Natural killer cell treated with Interleukin-12 subunit alpha and Interleukin-12 subunit beta and Interleukin-15 and Interleukin-18, amount 100 ng/mL, for 72 hours (primary cell): ENCODE measurements at places on chromosomes 5 and 9. TPM values are rescaled to one million over a fixed set of nuclear protein-coding genes. Genes with fewer than 3 reads are reported as not detected.

- no peaks in the 10 kb centered on the region for H3K36me3 ChIP-seq
- H3K4me1 ChIP-seq: no peaks in the 10 kb centered on the region
- no peak overlapping the region for H3K27ac ChIP-seq
Observed at GRCh38 chr5:129079496-129079895, 15.1 kb upstream of the ISOC1 start.

The TEX48 gene
- not detected for total RNA-seq

- no peaks in the 10 kb centered on the region for H3K36me3 ChIP-seq
- H3K4me3 ChIP-seq: no peak overlapping the region
- DNase-seq: no peak
Observed at GRCh38 chr9:4324513-4324912, 24.6 kb upstream of the GLIS3 start.

DNA sequence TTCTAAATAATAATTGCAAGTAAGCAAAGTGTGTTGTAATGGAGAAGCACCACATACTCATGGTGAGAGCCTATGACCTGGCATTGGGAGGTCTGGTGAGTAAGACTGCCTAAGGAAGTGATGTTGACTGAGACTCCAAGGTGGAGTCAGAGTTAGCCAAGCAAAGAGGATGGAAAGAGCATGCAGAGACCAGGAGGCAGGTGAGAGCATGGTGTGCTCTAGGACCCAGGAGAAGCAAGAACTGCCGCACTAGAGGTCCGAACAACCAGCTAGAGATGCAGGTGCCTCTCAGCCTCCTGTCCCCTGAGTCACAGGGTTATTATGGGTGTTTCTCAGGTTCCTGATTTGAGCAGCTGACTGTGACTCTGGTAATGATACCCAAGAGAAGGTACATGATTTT is 27.3 kb downstream of the ANP32B start:
- H3K4me3 ChIP-seq: no peak overlapping the region
- H3K4me1 ChIP-seq: peaks cover 22% of the 10 kb centered on the region
- no peak overlapping the region for H3K27ac ChIP-seq
- DNase-seq: no peak
- H3K27me3 ChIP-seq: no peaks in the 10 kb centered on the region
- H3K36me3 ChIP-seq: peaks cover 50% of the 10 kb centered on the region

DNA sequence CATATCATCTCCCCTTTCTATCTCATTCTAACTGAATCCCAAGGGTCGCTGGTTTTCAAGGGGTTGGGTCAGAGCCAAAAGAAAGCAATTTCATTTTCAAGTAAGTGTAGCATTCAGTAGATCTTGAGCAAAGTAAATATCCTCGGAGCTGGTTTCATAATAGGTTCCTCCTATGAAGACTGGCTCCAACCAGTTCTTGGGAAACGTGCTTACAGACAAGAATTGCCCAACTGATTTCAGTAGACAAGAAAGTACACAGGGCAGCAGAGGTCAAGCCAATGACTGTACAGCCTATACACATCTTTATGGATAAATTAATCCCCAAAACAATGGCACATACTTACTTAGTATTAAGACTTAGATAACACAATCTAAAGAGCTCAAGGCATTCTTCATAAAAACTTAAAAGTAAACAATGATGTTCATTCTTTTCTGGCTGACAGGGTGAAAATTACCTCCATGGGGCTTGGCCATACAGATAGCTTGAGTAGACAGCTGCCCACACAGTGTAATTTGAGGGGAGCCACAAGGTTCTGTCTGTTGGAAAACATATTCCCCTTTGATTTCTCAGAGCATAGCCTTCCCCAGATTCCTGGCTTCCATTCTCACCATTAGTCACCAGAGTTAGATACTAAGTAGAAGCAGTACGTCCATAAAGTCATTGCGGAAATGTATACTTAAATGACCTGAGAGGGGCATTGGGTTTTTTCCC is 163.9 kb downstream of the ARRDC3 start:
- peaks cover 8% of the 10 kb centered on the region for H3K4me1 ChIP-seq
- peaks cover under 1% of the 10 kb centered on the region for H3K27me3 ChIP-seq
- no peak overlapping the region for H3K4me3 ChIP-seq
- no peak overlapping the region for H3K27ac ChIP-seq

GRCh38 chr5:39274398-39275085 is 55.2 kb upstream of the FYB1 start:
- no peak for DNase-seq
- H3K36me3 ChIP-seq: peaks cover 4% of the 10 kb centered on the region
- peak overlapping the region; percentile 99 for H3K27ac ChIP-seq
- H3K4me1 ChIP-seq: peaks cover 63% of the 10 kb centered on the region
- H3K27me3 ChIP-seq: no peaks in the 10 kb centered on the region

DNA sequence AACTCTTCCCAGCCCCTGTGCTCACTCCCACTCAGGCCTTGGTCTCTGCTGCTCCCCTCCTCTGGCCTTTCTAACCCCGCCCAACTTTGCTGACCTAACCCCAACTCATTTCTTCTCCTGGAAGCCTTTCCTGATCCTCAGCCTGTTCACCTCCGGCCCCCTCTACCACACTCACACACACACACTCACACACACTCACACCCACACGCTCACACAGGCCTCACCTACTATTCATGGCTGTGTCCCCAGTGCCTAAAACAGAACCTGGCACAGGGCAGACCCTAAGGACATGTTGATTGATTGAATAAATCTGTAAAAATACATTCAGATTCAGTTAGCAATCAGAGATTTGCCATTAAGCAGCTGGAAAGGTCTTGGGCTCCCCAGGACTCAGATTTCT is 28.5 kb upstream of the LHX2 start:
- H3K4me1 ChIP-seq: no peaks in the 10 kb centered on the region
- no peaks in the 10 kb centered on the region for H3K36me3 ChIP-seq
- no peak for DNase-seq
- H3K27me3 ChIP-seq: peaks cover 52% of the 10 kb centered on the region

DNA sequence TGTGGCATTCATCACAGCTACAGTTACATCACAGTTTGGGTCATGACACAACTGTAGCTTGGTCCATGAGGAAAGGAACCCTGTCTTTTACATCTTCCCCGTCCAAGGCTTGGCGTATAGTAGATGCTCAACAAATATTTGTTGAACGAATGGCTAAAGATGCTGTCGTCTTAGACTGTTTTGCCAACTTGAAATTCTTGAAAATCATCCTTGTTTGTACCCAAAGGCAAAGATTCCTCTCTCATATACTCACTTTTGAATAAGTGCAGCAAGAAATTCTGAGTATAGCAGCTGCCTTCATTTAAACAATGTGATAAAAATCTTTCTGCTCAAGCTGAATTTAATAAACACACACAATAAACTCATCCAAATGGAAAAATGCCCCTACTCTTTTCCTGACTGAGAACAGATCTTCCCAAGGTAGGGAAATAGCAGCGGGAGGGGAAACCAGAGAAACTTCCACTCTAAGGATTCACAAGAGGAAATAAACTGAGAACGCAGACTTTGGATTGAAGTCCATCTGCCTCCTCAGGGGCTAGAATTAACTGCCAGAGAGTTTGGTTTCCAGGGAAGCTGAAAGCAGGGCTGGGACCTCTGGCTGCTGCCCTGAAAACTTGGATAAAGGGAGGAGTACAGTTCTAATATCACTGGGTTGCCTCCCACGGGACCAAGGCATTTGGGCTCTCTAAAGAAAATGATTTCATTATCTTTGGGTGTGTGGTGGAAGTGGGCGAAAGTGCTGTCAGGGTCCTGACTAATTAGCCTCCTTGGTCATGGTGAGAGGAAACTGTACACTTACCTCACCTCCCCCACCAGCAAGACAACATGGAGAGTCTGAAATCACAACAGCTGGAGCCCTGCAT is 99.1 kb downstream of the DPYSL3 start:
- H3K27me3 ChIP-seq: peaks cover 3% of the 10 kb centered on the region
- H3K27ac ChIP-seq: no peak overlapping the region
- no peak overlapping the region for H3K4me3 ChIP-seq
- no peaks in the 10 kb centered on the region for H3K4me1 ChIP-seq
- H3K36me3 ChIP-seq: no peaks in the 10 kb centered on the region

- H3K27me3 ChIP-seq: no peaks in the 10 kb centered on the region
- no peak for DNase-seq
- H3K4me3 ChIP-seq: no peak overlapping the region
- H3K27ac ChIP-seq: no peak overlapping the region
- no peaks in the 10 kb centered on the region for H3K36me3 ChIP-seq
- no peaks in the 10 kb centered on the region for H3K4me1 ChIP-seq
Observed at GRCh38 chr9:27545471-27545870, 15.9 kb upstream of the MOB3B start.

DNA sequence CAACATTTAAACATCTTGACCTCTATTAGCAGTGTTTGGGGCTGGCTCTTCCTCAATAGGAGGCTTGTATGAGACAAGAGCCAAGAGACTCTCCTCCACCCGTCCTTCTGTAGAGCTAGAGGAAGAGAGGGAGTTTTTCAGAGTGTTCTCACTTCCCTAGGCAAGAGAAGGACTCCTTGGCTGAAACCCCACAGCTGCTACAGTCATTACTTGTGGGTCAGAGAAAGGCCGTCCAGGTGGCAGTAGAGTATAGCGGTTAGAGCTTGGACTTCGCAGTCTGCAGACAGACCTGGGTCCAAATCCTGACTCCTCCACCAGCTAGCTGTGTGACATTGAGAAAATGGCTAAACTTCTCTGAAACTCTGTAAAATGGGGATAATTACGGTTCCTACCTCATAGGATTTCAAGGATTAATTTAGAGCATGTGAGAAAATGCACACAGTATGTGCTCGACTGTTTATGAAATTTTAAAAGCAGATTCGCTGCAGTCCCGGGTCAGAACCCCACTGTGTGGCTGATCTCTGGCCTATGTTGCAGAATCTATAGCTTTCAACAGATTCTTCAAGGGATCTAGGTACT is 80.8 kb upstream of the ARAP3 start:
- H3K36me3 ChIP-seq: no peaks in the 10 kb centered on the region
- H3K27me3 ChIP-seq: peaks cover 16% of the 10 kb centered on the region
- H3K27ac ChIP-seq: no peak overlapping the region

DNA sequence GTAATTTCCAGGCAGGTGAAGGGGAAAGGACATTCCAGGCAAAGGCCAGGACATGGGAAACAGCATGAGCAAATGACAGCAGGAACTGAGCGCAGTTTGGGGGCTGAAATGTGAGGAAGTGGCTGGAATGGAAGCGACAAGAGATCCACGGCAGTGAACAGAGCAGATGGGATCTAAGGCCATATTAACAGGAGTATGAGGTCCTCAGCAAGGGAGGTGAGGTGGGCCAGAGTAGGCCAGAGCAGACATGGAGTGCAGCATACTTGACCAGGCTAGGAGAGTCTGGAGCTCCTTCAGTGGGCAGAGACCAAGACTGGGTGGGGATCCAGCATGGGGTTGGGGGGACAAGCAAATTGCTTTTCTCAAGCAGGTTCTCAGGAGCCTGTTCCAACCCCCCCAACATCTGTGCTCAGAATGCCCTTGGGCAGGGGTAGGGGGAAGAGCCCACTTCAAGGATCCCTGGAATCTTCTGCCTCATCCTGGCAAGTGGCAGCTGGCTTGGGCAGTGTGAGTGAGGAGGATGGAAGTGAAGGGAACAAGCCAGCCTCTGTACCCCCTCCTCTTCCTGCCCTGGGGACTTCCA is 34.5 kb downstream of the DAB2IP start:
- no peak for DNase-seq
- H3K27me3 ChIP-seq: peaks cover 4% of the 10 kb centered on the region
- H3K36me3 ChIP-seq: no peaks in the 10 kb centered on the region
- H3K4me3 ChIP-seq: no peak overlapping the region
- no peak overlapping the region for H3K27ac ChIP-seq

GRCh38 chr5:83487155-83487554 is 15.6 kb downstream of the VCAN start:
- no peak for DNase-seq
- no peaks in the 10 kb centered on the region for H3K36me3 ChIP-seq
- H3K27me3 ChIP-seq: peaks cover 17% of the 10 kb centered on the region
- H3K4me3 ChIP-seq: no peak overlapping the region

The CARD19 gene
- 23.4 TPM for total RNA-seq

DNA sequence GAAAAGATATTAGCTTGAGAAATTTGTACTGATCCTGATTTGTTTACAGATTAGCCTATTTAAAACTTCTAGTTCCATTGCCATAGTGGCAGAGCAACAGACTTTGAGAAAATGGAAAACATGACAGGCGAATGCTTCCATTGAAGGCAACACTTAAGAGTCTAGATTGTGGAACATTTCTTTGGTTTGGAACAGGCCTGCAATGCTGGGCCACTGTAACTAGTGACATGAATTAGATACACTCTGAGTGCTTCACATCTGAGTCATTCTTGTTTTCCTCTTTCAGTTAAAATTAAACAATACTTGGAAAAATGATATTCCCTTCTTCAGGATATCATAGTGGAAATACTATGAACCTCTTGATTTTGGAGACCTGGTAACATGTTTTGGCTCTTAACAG is 453.6 kb upstream of the TUSC1 start:
- no peak for DNase-seq
- H3K4me3 ChIP-seq: no peak overlapping the region
- H3K27ac ChIP-seq: no peak overlapping the region
- H3K4me1 ChIP-seq: no peaks in the 10 kb centered on the region

The CCL27 gene
- not detected for total RNA-seq

- no peak for DNase-seq
- no peaks in the 10 kb centered on the region for H3K36me3 ChIP-seq
- H3K27ac ChIP-seq: no peak overlapping the region
- H3K4me1 ChIP-seq: no peaks in the 10 kb centered on the region
- no peak overlapping the region for H3K4me3 ChIP-seq
Observed at GRCh38 chr9:4034404-4034803, 265.5 kb downstream of the GLIS3 start.

DNA sequence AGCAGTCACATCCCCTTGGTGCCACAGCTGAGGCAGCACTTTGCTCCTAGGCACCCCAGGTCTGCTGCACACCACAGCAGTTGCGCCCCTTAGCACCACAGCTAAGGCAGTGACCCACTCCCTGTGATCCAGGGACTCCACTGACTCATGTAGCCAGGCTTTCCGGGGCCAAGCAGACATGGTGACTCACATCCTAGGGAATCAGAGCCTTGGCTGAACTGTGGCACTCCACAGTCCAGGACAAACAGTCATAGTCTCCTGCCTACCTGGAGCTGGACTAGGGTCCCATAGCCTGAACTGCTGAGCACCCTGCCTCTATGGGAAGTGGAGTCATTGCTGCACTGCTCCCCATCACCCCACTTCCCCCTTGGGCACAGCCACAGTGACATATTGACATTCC is 338.7 kb downstream of the NPR3 start:
- H3K36me3 ChIP-seq: no peaks in the 10 kb centered on the region
- no peak overlapping the region for H3K4me3 ChIP-seq
- DNase-seq: no peak
- H3K4me1 ChIP-seq: no peaks in the 10 kb centered on the region
- no peaks in the 10 kb centered on the region for H3K27me3 ChIP-seq
- no peak overlapping the region for H3K27ac ChIP-seq

GRCh38 chr9:16044579-16044881 is 491.7 kb downstream of the CCDC171 start:
- H3K27me3 ChIP-seq: peaks cover 4% of the 10 kb centered on the region
- DNase-seq: no peak
- H3K36me3 ChIP-seq: no peaks in the 10 kb centered on the region

The MEIKIN gene
- total RNA-seq: not detected

The MARCOL gene
- total RNA-seq: not detected

The JAKMIP2 gene
- total RNA-seq: 5.5 TPM
